CD4-positive, alpha-beta T cell (primary cell): ENCODE measurements at places on chromosomes 3 and 15. TPM values are rescaled to one million over a fixed set of nuclear protein-coding genes. Genes with fewer than 3 reads are reported as not detected.

DNA sequence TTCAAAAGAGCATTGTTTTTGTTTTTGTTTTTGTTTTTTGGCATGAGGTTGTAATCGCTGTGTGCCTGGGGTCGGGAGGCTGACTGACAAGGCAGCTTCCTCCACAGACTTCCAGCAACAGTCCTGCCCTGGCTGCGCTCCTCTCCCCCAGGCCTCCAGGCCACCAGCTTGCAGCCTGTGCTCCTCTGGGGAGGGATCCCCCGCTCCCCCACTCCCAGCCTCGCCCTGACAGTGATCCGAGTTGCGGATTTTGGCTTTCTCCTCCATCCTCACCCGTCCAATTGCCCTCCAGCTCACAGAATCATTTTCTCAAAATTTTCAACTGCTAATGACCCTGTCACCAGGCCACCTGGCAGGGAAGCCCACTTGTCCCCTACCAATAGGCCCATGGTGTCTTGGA, 36.5 kb upstream of the PCSK6 start:
- no peaks in the 10 kb centered on the region for H3K4me1 ChIP-seq
- no peaks in the 10 kb centered on the region for H3K36me3 ChIP-seq
- no peak overlapping the region for H3K27ac ChIP-seq
- DNase-seq, result no peak
- no peak overlapping the region for H3K4me3 ChIP-seq
- no peaks in the 10 kb centered on the region for H3K27me3 ChIP-seq

GRCh38 chr3:151804267-151804666, 9.6 kb upstream of the AADAC start:
- H3K27ac ChIP-seq, result no peak overlapping the region
- no peak overlapping the region for H3K4me3 ChIP-seq

GRCh38 chr3:120791913-120792312, 49.4 kb downstream of the GTF2E1 start:
- DNase-seq, result no peak
- H3K4me1 ChIP-seq, result no peaks in the 10 kb centered on the region

DNA sequence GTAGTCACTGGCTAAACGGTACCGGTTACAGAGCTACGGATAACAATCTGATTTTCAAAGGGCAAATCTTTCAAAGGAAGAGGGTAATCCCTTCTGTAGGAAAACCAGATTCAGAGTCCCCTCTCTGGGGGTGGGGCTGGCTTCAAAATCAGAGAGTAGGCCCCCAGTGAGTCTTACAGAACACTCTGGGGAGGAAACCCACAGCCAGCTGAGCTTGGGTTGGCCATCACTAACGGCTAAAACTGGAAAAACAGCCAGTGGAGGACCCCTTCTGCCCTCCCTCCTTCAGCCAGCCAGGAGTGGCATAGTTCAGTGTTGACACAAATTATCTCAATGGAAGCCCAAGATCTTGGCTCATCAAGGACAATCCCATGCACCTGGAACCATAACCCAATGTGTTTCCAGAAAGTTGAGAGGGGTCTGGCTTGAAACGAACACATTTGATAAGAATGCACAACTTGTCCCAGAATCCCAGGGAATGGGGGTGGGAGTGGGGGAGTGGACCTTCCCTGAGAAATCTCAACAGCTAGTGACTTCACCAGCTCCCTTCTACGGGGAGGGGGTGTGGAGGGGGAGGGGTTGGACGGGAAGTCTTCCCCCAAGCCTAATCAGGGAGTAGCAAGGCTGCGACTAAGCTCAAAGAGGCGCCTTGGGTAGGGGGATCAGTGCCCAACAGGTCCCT, 1.0 kb downstream of the RASL12 start:
- H3K27me3 ChIP-seq, result peaks cover 40% of the 10 kb centered on the region
- peaks cover 3% of the 10 kb centered on the region for H3K4me1 ChIP-seq
- H3K27ac ChIP-seq, result no peak overlapping the region
- DNase-seq, result no peak

GRCh38 chr3:159894386-159894785, 94.2 kb upstream of the IL12A start:
- H3K27ac ChIP-seq, result no peak overlapping the region
- H3K4me3 ChIP-seq, result no peak overlapping the region
- no peaks in the 10 kb centered on the region for H3K36me3 ChIP-seq
- DNase-seq, result no peak
- no peaks in the 10 kb centered on the region for H3K27me3 ChIP-seq
- no peaks in the 10 kb centered on the region for H3K4me1 ChIP-seq

DNA sequence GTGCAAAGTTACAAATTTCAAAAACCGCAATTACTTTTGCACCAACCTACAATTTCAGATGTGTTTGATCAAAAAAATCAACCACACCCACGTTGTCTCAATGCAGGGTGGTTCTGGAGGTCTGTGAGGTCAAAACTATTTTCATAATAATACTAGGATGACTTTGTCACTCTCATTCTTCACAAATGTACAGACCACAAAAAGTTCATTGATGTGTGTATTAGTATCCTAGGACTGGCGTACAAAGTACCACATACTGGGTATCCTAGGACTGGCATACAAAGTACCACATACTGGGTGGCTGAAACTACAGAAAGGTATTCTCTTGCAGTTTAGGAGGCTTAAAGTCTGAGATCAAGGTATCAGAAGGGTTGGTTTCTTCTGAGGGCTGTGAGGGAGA, 13.0 kb downstream of the SUCLG2 start:
- H3K27me3 ChIP-seq, result no peaks in the 10 kb centered on the region
- no peak for DNase-seq
- H3K36me3 ChIP-seq, result peaks cover 17% of the 10 kb centered on the region
- no peak overlapping the region for H3K4me3 ChIP-seq
- H3K27ac ChIP-seq, result no peak overlapping the region
- peaks cover 13% of the 10 kb centered on the region for H3K4me1 ChIP-seq

- H3K27ac ChIP-seq, result no peak overlapping the region
- no peaks in the 10 kb centered on the region for H3K36me3 ChIP-seq
- peaks cover 3% of the 10 kb centered on the region for H3K27me3 ChIP-seq
- no peak overlapping the region for H3K4me3 ChIP-seq
- no peak for DNase-seq
- H3K4me1 ChIP-seq, result no peaks in the 10 kb centered on the region
These were observed 35.4 kb upstream of the KCNMB3 start for GRCh38 chr3:179286331-179286730.

DNA sequence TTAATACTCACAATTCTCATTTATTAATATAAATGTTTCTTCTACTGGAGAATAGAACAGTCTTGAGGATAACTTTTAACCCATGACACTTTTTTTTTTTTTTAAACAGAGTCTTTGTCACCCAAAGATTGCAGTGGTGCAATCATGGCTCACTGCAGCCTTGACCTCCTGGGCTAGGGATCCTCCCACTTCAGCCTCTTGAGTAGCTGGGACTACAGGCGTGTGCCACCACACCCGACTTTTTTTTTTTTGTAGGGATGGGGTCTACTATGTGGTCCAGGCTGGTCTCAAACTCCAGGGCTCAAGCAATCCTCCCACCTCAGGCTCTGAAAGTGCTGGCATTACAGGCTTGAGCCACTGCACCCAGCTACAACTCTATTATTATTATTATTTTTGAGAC, 34.5 kb downstream of the PIK3CB start:
- peaks cover 2% of the 10 kb centered on the region for H3K4me1 ChIP-seq
- no peaks in the 10 kb centered on the region for H3K27me3 ChIP-seq
- H3K4me3 ChIP-seq, result no peak overlapping the region
- no peak for DNase-seq
- H3K27ac ChIP-seq, result no peak overlapping the region
- no peaks in the 10 kb centered on the region for H3K36me3 ChIP-seq

DNA sequence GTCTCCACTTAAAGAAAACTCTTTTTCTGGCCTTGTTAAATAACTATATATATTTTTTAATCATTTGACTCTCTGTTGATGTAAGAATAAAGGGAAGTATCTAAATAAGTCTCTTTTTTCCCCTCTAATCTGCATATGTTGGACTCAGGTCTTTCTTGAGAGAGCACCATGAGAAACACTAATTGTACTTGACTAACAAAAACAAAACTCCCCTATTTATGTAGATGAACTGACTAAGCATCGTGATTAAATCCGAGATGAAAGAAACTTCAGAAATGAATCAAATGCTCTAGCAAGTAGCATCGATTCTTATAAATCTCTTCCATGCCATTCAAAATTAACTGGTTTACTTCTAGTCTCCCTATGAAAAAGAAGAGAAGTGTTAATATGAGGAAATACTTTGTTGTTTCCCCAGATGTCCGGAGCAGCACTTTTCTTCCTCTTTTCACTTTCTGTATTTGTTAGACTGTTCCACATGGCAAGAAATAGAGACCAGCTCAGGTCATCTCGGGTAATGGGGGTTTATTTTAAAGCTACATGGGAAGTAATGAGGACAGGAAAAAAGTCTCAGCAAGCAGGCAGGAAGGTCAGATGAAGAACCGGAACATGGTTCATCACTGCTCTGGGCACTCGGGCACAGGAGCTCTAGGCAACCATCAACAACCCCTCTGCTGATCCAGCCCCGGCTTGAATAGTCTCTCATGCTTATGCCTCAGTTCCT, 288.3 kb downstream of the CNTN6 start:
- no peaks in the 10 kb centered on the region for H3K36me3 ChIP-seq
- no peak overlapping the region for H3K4me3 ChIP-seq
- no peak overlapping the region for H3K27ac ChIP-seq
- no peaks in the 10 kb centered on the region for H3K4me1 ChIP-seq
- no peaks in the 10 kb centered on the region for H3K27me3 ChIP-seq

DNA sequence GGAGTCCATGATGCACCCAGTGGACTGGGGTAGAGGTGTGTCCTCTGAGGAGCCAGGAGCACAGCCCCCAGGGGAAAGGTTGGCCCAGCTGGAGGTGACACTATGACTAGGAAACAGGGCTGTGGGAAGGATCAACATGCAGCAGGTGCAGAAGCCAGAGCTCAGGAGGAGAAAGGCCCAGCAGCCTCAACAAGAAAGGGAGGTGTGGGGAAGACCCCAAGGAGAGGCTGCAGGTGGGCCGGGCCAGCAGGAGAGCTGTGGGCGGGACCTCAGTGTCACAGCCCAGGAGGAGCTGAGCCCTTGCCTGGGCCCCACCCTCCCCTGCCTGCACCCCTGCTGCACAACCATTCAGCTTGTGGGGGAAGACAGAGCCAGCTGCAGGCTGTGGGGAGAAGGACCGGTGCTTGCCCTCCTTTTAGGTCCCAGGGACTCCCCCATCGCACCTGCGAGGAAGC, 18.4 kb upstream of the KLF13 start:
- no peak overlapping the region for H3K4me3 ChIP-seq
- H3K27ac ChIP-seq, result no peak overlapping the region
- no peak for DNase-seq
- no peaks in the 10 kb centered on the region for H3K27me3 ChIP-seq

DNA sequence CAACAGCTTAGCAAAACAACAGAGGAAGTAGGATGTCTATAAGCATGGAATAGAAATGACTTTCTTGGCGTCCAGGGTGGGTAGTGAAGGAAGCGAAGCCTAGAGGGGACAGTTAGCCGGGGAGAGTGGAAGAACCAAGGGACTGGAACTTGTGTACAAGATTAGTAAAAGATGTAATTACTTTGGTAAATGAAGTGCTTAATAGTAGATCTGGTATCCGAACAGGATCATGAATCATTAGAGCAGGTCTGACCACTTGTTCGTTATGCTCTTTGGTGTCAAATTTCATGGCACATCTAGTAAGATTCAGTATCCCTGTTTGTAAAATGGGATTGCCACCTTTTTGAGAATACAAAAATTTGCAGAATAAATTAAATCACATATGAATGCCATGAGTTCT, 112.5 kb upstream of the MLF1 start:
- no peak overlapping the region for H3K4me3 ChIP-seq
- no peaks in the 10 kb centered on the region for H3K27me3 ChIP-seq
- DNase-seq, result no peak

Gene CDC25A
- 0.14 TPM for total RNA-seq

DNA sequence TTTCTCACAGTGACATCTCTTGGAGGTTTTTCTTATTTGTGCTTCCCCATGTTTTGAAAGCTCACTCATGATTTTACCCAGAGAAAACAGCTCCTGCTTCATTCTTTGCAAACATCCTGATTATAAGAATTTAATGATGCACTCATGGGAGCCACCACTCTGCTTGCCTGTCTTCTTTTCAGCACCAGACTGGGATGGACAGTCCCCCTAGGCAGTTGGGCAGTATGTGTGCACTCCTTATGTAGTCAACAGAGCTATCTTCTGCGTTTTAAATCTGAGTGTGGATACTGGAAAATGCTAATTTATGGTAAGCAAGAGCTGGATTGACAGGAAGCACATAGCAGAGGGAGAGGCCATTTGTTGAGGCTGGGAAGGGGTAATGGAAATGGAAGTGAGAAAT, 276.1 kb downstream of the AGBL1 start:
- no peaks in the 10 kb centered on the region for H3K36me3 ChIP-seq
- no peak overlapping the region for H3K27ac ChIP-seq
- no peak overlapping the region for H3K4me3 ChIP-seq
- no peaks in the 10 kb centered on the region for H3K27me3 ChIP-seq

- no peaks in the 10 kb centered on the region for H3K4me1 ChIP-seq
- no peak for DNase-seq
- H3K4me3 ChIP-seq, result no peak overlapping the region
- no peak overlapping the region for H3K27ac ChIP-seq
These were observed 12.7 kb upstream of the ACTC1 start for GRCh38 chr15:34808016-34808415.
